ENCODE measurements at places on chromosomes 16 and 17. TPM values are rescaled to one million over a fixed set of nuclear protein-coding genes. Genes with fewer than 3 reads are reported as not detected.

The BAIAP3 gene
- 7.3 TPM for total RNA-seq

The HIRIP3 gene
- total RNA-seq = 10.5 TPM

The KRTAP1-1 gene
- total RNA-seq = not detected

The RGS9 gene
- total RNA-seq = 1.6 TPM

The SECTM1 gene
- 16.2 TPM for total RNA-seq

All from breast epithelium (tissue), 4 donors.